ENCODE measurements at places on chromosomes 12 and 14.

- no peak for DNase-seq
Observed at GRCh38 chr12:62879691-62880090, 55.3 kb downstream of the PPM1H start.

DNA sequence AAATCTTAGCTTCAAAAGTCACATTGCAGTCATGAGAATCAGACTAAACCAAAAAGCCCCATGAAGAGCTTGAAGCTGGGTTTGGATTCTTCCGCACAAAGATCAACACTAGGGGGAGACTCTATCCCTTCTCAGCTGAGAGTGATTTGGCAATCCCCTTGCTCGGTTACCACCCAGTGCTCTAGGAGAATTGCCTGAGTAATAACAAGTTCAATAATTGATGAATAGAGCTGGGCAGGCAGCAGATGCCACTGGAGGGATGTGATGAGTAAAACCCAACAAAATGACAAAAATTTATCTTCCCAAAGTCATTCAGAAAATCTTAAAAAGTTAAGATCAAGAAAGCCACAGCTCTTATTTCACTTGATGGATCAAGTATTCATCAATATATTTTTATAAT is 185.6 kb upstream of the ARID2 start:
- DNase-seq: no peak

- no peak for DNase-seq
Observed at GRCh38 chr12:66072566-66072965, 58.0 kb downstream of the LLPH start.

DNA sequence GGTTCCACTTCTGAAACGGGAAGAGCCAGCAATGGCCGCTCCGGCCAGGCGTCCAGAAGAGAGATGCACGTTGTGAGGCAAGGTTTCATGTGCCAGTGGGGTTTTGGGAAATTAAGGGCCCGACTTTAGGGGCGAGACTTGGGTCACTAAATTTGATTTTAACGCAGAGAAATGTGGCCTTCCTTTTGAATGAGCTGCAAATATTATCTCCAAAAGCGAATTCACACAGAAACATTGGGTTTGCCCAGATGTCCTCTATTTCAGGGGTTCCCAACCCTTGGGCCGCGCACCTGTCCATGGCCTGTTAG is 2.3 kb upstream of the RNASE4 start:
- DNase-seq: no peak

GRCh38 chr12:16003460-16003859 is 92.3 kb downstream of the DERA start:
- no peak for DNase-seq

DNA sequence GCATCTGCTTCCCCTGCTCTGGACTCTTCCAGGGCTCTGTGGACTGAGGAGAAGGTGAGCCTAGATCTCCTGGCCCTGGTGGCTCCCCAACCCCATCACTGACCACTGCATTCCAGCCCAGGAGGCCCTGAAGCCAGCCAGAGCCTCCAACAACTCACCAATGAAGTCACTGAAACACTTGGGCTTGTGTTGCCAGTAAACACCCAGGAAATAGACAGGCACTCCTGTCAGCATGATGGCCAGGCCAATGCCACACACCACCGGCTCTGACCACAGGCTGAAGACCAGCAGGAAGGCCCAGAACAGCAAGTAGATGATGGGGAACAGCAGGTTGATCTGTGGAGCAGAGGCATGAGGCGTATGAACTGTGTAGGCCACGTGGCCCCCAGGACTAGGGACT is 8.8 kb upstream of the CEBPE start:
- DNase-seq: no peak

DNA sequence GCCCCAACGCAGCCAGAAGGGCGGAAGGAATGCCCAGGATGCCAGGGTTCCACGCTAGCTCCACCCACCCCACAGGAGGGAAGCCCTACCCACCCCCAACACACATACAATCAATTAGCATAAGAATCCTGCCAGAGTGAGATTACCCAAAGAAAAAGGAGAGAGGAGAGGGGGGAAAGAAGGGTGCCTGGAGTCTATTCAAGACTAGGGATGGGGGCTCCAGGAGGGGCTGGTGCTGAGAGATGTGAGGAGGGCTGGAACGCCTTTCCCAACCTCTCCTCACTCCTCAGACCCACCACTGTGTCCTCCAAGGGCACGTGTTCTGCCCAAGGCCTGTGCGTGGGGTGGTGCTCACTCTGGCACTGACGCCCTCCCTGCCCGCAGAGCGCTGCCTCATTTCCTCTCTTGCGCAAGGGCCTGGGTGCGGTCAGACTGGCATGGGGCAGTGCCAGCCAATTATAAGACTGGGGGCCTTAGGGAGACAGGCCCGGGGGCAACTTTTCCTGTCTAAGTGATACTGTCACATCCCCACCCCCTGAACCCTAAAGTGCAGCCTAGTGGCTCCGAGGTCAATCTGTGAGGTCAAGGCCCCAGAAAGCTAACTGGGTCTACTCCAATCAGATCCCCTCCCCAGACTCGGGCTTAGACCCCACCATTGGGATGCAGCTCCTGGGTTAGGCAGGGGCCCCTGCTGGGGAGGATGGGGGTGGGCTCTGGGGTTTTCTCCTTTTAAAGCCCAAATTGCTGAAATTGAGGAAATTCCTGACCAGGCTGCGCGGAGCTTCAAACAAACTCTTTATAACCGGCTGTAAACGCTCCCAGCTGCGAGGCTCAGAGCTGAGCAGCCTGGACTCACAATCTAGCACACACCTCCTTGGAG is 10.2 kb upstream of the ITGB7 start:
- DNase-seq: peak; percentile 80
